ENCODE measurements at places on chromosomes 6 and 20.

DNA sequence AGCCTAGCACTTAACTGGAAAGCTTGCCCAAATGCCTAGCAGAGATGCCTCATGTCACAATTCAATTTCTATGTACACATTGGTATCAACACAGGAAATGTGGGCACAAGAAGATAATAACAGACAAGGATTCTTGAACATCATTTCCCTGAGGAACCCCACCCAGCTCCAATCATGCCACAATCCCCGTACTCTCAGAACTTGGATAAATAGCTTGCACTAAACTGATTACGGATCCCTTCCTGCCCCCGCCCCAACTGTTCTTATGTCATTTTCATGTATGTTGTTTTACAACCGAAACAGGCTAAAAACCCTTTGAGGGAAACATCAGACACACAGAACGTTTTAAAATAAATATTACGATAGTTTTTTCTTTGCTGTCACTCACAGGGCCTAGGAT, 87.1 kb downstream of the BACH2 start:
- no peak for DNase-seq

GRCh38 chr6:137977814-137978213, 110.8 kb downstream of the TNFAIP3 start:
- no peak for DNase-seq

- DNase-seq: no peak
Measured at GRCh38 chr20:49165611-49166010, 22.5 kb downstream of the STAU1 start.

DNA sequence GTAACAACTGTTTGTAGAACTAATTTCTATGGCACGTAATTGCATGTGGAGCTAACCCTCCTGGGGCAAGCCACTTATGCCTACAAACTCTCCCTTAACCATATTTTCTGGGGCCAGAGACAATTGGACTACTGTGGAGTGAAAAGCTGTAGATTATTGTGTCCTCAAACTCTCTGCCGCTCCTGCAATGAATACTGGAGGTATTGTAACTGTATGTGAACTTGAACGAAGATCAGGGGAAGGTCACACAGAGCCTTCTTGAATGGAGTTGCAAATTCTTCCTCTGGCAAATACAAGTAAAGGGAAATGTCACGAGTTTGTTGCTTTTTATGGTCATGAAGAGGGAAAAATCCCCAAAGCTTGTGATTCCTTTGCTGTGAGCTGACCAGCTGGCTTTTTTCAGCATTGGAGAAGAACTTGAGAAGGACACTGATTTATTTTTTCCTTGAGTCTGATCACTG, 18.2 kb downstream of the AKAP12 start:
- no peak for DNase-seq

- DNase-seq: no peak
Measured at GRCh38 chr20:19120569-19120968, 91.9 kb upstream of the SLC24A3 start.

- no peak for DNase-seq
Measured at GRCh38 chr20:51412951-51413481, 129.5 kb downstream of the NFATC2 start.

- DNase-seq: no peak
Measured at GRCh38 chr20:64049060-64049877, at the start of gene SOX18. SOX18 (minus strand) TSS chr20:64049639; CDS start chr20:64049516, 123 bp downstream.

DNA sequence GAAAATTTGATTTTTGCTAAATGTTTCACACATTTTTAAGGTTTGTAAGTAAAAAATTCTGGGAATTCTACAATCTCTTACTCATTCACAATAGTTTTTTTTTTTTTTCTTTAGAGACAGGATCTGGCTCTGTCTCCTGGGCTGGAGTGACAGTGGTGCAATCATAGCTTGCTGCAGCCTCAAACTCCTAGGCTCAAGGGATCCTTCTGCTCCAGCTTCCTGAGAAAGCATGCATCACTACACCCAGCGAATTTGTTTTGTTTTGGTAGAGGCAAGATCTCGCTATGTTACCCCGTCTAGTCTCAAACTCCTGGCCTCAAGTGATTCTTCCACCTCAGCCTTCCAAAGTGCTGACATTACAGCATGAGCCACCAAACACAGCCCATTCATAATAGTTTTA, 232.8 kb downstream of the GJA1 start:
- no peak for DNase-seq

- DNase-seq: no peak
Measured at GRCh38 chr20:22698259-22698842, 114.0 kb upstream of the FOXA2 start.

Data from Right ventricle myocardium inferior (tissue), 1 donor.